Stimulated activated CD8-positive, alpha-beta memory T cell treated with anti-CD3 and anti-CD28 coated beads, Interleukin-15, amount 100 ng/mL, for 4 hours (primary cell): ENCODE measurements at places on chromosomes 4 and X.

- DNase-seq: no peak
Measured at GRCh38 chrX:103624111-103624510, 4.7 kb upstream of the TCEAL1 start.

- DNase-seq: no peak
Measured at GRCh38 chr4:118762730-118763477, 73.0 kb downstream of the SEC24D start.

GRCh38 chr4:67522230-67522629 is 23.1 kb downstream of the CENPC start:
- no peak for DNase-seq

DNA sequence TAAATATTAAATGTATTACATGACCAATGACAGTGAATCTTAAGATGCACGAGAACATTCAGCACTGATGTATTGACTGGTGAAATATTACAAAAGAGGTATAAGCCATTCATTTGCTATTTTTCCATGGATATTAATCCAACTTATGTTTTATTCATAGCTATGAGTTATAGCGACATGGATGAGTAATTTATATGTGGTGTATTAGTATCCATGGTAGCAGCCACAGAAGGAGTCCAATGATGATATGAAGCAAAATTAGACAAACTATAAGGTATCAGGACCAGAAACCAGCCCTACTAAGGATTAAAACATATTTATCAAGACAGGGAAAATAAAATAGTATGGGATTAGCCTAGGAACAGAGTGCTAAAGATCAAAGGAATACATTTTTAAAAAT is 50.7 kb downstream of the THAP9 start:
- no peak for DNase-seq

DNA sequence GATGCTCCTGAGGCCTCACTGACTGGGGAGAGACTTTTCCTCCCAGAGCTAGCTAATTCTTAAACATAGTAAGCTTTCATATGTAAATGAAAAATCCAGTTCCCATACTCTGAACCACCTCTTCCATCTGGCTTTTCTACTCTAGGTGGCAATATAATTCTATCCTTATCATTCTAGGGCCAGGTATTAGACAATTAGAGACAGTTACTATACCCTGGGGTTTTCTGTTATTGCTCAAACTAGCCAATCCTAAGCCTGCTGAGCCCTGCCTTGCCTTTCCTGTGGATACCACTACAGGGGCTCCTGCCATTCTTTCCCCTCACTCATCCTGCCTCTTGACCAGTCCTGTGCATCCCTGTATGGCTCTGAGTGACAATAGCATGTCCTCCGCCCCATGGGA is 552.0 kb downstream of the STIM2 start:
- DNase-seq: no peak

DNA sequence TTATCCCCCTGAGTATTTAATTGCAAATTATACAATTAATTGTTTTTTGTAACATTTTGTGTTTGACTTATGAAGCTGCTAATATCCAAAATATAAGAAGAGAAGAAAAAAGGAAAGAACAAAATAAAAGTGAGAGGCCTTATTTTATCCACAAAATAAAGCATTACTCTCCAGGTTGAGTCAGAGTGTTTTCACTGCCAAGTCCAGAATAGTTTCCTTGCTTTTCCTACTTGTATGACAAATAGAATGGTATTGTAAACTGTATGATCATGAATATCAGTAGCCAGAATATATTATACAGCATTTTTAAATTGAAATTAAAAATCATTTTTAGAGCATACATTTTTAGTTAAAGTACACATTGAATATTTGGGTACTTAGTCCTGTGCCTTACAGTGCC is 237.8 kb downstream of the NDST4 start:
- no peak for DNase-seq

DNA sequence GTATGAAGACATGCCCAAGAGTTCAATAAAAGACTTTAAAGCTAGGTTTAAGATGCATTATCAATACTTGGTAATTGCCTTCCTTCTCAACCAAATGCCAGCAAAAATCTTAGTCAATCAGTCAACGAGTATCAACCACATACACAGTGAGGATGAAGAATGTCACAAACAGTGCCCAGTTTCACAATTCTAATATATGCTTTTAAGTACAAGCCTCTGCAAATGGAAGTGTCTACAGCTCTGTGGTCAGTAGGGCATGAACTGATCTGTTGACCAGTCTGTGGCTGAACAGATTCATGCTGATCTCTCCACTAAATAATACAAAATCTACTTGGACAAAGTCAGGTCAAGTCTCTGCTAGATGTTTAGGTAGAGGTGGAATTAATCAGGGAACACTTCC is 27.9 kb downstream of the PPARGC1A start:
- DNase-seq: no peak

GRCh38 chr4:108561116-108561515 is 59.3 kb upstream of the RPL34 start:
- DNase-seq: no peak

DNA sequence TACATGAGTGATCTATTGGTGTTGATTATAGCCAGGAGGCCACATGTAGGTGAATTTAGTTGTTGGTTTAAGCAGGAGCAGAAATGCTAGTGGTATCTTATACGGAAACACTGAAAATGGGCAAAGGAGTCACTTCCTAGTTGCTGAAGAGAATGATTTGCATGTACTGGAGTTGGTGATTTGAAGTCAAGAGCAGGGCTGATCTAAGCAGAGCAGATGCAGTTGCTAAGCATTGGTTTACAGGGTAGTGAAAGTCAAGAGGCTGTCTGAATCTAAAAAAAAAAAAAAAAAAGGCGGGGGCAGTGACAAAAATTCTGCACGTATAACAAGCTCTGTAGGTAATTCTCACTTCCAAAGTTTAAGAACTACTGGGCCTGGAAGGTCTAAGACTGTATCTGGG is 90.4 kb upstream of the HPRT1 start:
- DNase-seq: no peak
